ENCODE measurements at places on chromosomes 6 and 20. TPM values are rescaled to one million over a fixed set of nuclear protein-coding genes. Genes with fewer than 3 reads are reported as not detected.

Gene PDE7B
- total RNA-seq: 9.2 TPM

Gene CASS4
- 0.13 TPM for total RNA-seq

Gene DEFB132
- total RNA-seq: not detected

Gene TREML4
- total RNA-seq: not detected

Gene GUCA1A
- 0.43 TPM for total RNA-seq

Gene ATP9A
- 28.1 TPM for total RNA-seq

Gene GSS
- 46.2 TPM for total RNA-seq

Gene KIAA0408
- total RNA-seq: 6.4 TPM

Gene PLG
- 225 TPM for total RNA-seq

Gene PRSS35
- 36.2 TPM for total RNA-seq

Gene SIRPG
- total RNA-seq: not detected

Gene SPATS1
- not detected for total RNA-seq

Gene PPIL6
- total RNA-seq: 2.6 TPM

Gene CLDN20
- total RNA-seq: not detected

Gene CLPSL2
- total RNA-seq: not detected

Gene TNF
- not detected for total RNA-seq

Gene MYLK4
- total RNA-seq: 0.28 TPM

Gene PHF20
- total RNA-seq: 24.0 TPM

Gene DEFB115
- not detected for total RNA-seq
